ENCODE measurements at places on chromosomes 11 and 22.

DNA sequence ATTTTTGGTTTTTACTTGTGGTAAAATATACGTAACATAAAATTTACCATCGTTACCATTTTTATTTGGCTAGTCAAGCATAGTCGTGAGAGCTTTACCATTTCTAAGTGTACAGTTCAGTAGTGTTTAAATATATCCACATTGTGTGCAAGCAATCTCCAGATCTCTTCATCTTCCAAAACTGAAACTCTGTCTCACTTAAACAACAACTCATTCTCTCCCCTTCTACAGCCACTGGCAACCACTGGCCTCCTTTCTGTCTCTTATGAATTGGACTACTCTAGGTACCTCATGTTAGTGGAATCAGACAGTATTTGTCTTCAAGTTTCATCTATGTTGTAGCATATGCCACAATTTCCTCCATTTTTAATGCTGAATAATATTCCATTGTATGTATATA, 37.4 kb downstream of the SMC1B start:
- no peak for DNase-seq

DNA sequence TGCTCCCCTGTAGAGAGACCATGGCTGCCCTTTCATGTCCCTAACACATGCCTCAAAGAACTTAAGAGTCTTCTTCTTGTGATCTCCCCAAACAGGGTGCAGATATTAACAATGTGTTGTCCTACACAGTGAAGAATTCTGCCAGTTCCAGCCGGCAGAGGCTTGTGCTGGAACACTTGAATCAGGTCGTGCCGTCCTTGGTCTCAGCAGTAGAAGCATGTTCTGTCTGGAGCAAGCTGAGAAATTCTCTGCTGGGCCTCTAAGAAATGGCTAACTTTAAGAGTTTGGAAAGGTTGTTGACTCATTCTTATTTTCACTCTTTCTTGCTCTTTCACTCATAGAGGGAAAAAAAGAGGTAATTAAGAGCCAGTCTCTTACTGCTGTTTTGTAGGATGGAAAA, 71.1 kb upstream of the SLC25A18 start:
- no peak for DNase-seq

- no peak for DNase-seq
Measured at GRCh38 chr22:32864041-32864440, 62.5 kb downstream of the TIMP3 start.

- DNase-seq: no peak
Measured at GRCh38 chr11:65692367-65692766, 19.7 kb upstream of the KAT5 start.

DNA sequence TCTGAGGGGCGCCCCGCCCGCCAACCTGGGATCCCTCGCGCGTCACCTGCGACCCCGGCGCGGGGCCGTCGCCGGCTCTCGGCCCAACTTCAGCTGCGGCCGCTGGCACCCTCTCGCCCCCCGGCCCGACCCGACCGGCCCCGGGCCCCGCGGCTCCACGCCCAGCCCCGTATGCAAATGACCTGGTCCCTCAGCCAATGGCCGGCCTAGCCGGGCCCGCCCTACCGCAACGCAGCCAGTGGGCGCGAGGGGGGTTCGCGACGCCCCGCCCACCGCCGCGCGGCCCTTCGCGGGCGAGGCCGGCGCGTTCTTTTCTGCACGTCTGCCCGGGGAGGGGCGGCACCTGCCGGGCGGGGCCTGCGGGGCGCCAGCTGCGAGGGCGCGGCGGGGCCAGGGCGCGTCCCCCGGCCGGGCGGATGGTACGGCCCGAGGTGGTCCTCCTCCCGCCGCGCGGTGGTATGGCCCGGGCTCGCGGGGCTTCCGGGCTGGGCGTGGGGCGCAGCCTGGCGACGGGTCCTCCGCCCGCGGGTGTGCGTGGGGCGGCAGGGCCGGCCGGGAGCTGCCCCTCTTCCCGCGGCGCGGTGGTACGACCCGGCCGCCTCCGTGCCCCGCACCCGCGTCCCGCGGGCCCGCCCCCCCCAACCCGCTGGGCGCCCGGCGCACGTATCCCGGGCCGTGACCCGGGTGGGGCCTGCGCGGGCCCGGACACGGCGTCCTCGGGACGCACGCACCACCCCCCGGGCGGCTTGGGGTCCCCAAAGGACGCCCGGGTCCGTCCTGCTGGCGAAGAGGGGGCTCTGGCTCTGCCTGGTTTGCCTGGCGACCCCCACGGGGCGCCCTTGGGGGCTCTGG, 7.7 kb upstream of the PHRF1 start:
- peak; percentile 54 for DNase-seq

- no peak for DNase-seq
Measured at GRCh38 chr22:46393873-46394272, 58.4 kb downstream of the TRMU start.

- DNase-seq: no peak
Measured at GRCh38 chr11:64339286-64339685, 718 bp upstream of the CCDC88B start.

GRCh38 chr11:17351172-17351509, 459 bp upstream of the NCR3LG1 start:
- no peak for DNase-seq

DNA sequence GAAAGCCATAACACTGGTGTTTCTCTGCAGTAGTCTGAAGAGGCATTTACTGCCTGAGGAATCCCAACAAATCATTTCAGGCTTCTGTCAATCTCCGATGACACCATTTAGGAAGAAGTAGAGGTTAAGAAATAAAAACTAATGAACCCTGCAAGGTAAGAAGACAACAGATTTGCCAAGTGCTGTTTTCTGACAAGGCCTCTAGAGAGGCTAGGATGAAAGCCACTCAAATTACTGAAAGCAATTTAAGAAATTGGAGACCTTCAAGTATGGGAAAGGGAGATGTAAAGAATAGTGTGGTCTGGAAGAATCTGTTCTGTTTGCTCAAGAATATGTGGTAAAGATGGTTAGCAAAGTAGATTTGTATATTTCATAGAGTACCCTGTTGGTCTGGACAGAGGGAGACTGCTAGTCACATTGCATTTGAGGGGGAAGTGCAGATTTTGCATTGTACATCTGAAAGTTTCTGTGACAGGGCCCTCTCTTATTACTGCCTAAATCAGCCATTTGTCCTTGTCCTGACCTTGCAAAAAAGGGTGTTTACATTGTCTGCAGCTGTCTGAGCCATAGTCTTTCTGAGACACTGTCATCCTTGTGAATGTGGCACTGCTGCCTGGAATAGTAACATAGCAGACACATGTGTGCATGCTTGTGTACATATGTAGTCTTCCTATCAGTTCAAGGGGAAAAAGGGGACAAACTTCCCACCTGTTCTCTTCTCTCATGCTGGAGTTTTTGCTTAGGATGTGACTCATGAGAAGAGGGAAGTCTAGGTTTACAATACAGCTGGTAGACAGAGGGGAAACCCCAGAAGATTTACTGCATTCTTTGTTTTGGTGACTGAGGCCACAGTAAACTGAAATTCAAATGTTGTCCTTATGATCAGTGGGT, 640.2 kb upstream of the KIRREL3 start:
- no peak for DNase-seq

DNA sequence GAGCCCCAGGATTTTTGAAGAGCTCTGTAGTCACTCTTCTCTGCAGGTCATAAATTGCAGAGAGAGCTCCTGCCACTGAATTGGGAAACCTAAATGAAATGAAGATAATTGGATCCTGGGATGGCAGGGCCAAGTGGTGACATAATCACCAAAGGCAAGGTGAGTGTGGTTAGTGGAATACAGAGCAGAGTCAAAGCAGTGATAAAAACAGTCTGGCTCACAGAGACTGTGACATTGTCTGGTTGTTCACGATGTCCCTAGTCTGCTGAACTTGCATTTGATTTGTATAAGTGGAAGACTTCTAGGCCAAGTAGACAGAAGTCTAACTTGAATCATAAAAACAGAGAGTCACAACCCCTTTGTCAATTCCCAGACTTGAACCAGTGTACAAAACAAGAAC, 26.8 kb upstream of the SPATA19 start:
- DNase-seq: no peak

DNA sequence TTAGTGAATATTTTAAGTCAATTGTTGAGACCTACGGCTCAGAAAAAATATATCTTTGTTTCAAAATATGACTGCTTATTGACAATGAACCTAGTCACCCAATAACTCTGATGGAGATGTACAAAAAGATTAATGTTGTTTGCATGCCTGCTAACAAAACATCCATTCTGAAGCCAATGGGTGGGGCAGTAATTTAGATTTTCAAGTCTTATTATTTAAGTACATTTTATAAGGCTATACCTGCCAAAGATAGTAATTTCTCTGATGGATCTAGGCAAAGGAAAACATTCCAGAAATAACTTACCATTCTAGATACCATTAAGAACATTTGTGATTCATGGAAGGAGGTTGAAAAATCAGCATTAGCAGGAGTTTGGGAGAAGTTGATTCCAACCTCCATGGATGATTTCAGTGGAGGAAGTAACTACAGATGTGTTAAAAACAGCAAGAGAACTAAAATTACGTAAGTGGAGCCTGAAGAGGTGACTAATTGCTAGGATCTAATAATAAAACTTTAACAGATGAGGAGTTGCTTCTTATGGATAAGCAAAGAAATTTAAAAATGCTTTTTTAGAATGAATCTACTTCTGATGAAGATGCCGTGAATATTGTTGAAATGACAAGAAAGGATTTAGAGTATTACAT, 26.4 kb upstream of the OR8D2 start:
- DNase-seq: no peak

- no peak for DNase-seq
Measured at GRCh38 chr11:69801513-69802335, 17.5 kb downstream of the FGF3 start.

DNA sequence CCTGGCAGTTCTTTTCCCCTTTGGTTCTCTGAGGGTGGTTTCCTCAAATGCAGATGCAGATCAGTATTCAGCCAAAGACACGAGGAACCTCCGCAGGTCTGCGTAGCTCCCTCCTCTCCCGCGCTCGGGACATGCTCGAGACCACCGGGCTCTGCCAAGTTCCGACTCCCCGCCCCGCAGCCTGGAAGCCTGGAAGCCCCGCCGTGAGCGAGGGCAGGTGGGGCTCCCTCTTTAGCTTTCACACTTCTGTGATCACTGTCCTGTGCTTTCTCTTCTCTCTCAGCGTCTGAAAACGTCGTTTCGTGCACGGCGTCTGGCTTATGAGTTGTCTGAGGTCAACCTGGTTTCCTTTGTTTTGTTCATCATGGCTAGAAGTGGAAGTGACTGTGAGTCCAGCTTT, 26.6 kb downstream of the ZBED4 start:
- no peak for DNase-seq

DNA sequence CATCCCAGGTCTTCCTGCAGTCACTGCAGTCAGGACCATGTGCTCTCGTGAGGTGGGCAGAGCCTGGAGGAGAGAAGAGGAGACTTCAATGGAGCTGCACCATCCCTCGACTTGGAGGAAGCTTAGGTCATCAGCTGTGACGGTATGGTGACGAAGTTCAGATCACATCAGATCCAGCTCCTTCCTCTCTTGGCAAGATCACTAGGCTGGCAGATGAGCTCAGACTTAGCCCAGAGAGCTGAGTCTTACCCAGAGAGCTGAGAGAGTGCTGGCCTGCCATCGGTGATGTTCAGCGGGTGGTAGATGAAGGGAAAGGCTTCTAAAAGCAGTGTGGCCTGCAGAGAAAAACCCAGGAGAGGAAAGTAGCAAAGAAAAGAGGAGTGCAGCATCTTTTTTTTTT, 1.8 kb upstream of the SLC15A3 start:
- DNase-seq: no peak
